Left renal pelvis (tissue), 4 donors: ENCODE measurements at places on chromosomes 2 and 18. TPM values are rescaled to one million over a fixed set of nuclear protein-coding genes. Genes with fewer than 3 reads are reported as not detected.

The EFHD1 gene
- 72.5 TPM for polyA plus RNA-seq

- no peak for DNase-seq
These were observed 223.5 kb downstream of the GPD2 start for GRCh38 chr2:156659694-156660093.

DNA sequence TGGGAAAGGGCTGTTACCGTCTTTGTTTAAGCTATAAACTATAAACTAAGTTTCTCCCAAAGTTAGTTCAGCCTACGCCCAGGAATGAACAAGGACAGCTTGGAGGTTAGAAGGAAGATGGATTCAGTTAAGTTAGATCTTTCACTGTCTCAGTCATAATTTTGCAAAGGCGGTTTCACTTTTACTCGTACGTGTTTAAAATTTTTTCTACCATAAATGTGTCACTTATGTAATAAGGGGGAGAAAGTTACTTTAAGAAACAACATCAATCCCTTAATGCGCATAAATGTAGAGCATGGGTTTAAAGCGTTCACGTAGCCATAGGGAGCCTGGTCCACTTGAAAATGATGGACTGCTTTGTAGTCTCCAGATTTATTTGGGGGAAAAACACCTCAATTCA lies 71.3 kb downstream of the SNORC start:
- DNase-seq = no peak

The PCARE gene
- polyA plus RNA-seq = 0.05 TPM

DNA sequence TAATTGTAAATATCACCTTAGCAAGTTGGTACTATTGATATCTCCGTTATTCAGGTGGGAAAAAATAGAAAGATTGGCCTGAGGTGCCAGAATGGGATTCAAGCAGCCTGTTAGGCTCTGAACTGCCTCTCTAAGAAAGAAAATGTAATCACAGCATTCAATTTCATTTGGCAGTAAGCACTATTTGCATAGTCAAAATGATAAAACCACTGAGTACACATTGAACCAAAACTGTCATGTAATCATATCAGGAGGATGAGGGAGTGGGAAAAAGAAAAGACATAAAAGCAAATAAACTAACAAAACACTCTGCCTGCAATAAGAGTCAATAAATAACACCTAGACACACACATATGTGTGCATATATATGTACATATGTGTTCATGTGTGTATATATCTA lies 103.9 kb upstream of the TACR1 start:
- no peak for DNase-seq

DNA sequence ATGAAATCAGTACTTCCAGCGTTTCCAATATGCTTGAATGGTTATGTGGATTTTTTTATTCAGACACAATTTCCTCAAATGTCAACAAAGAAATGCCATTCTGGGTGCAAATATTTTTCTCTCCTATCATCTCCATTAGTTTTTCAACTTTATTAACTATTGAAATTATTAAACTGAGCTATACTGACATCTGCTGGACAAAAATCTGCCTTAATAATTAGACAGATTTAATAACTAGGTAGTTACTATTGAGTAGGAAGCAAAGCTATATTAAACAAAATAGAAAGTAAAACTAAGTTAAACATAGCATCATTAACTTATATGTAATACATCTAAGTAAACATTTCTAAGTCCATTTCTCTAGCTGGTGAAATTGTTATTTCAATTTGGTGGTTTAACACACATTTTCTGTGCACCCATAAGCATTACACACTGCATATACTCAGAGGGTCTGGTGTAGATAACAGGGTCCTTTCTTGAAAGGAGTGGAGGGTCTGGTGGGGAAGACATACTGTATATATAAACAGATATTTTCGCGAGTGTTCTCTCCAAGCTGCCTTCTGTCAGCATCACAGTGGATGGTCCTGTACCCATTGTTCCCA lies 77.0 kb downstream of the LANCL1 start:
- no peak for DNase-seq

The RAD51AP2 gene
- polyA plus RNA-seq = 0.21 TPM

The B3GNT7 gene
- 4.0 TPM for polyA plus RNA-seq

GRCh38 chr2:29068513-29068912 lies 5.8 kb downstream of the PCARE start:
- no peak for DNase-seq

DNA sequence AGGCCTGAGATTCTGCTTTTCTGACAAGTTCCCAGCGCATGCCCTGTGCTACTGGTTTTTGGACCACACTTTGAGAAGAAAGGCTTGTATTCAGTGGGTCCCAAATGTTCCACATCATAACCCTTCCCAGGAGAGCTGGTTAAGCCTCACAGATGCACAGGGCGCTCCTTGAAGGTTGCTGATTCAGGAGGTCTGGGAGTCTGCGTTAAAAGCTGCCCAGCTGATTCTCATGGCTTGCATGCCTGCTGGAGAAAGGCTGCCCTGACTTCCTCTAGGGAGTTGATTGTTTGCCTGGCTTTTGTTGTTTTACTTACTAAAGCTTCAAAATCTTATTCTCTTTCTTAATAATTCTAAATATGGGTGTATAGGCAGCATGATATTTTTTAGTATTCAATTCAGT lies 20.7 kb downstream of the CRYGD start:
- no peak for DNase-seq

DNA sequence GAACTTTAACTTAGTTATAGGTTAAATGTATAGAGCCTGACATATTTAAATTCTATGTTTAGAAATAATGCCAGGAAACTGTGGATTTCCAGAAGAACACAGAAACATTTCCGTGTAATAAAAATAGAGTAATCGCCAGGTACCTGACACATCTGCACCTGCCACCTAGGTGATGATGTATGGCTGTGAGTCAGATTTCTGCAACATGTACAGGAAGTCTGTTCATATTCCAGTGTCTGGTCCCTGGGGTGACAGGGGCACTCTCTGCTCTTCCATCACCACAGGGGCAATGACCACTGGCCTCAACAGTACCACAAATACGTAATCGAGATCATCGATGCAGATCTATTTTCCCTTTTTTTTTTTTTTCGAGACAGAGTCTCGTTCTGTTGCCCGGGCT lies 101.1 kb upstream of the LPIN2 start:
- no peak for DNase-seq

GRCh38 chr18:9659499-9660375 lies 45.4 kb upstream of the PPP4R1 start:
- DNase-seq = no peak

GRCh38 chr2:224025874-224026273 lies 13.2 kb downstream of the SERPINE2 start:
- DNase-seq = no peak
